CD8-positive, alpha-beta memory T cell (primary cell): ENCODE measurements at places on chromosomes 2 and 18. TPM values are rescaled to one million over a fixed set of nuclear protein-coding genes. Genes with fewer than 3 reads are reported as not detected.

The VPS54 gene
- total RNA-seq: 11.3 TPM

The TMEM37 gene
- total RNA-seq: not detected

The MC5R gene
- not detected for total RNA-seq

The TRIM43 gene
- not detected for total RNA-seq

The GBX2 gene
- not detected for total RNA-seq

The HOXD4 gene
- total RNA-seq: not detected
